Memory B cell (primary cell): ENCODE measurements at places on chromosomes 2 and 18.
A peak's percentile ranks its signal among the peaks of the same experiment; 100 is the strongest.

DNA sequence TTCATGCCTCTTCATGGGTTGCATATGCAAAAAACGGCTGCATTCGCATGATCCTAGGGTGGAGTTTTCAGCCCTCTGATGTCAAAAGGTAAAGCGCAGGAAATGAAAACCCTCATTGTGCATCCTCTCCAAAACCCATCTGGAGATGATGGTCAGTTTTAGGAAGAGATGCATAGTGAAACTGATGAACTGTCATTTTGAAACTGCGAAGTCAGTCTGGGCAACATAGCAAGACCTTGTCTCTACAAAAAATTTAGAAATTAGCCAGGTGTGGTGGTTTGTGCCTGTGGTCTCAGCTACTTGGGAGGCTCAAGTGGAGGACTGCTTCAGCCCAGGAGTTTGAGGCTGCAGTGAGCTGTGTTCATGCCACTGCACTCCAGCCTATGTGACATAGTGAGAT is 2.5 kb upstream of the TTLL4 start:
- no peak for DNase-seq

- DNase-seq = no peak
Observed at GRCh38 chr2:165237056-165237455, 2.2 kb upstream of the SCN2A start.

DNA sequence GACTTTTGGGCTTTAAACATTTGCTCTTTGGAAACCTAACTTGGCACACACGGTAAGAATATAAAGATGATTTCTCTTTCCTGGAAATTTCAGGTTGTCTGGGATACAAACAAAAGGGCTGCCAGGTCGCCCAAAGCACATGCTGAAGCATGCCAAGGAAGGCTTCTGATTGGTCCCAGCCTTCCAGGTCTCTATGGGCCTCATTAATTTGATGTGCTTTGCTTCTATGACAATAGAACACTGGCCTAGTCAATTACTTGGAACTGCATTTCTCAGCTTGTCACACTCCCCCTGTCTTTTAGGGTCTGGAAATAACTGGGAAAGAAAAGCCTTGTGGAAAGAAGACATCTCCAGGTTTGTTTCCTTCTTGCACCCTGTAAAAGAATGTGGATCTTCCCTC is 228.9 kb downstream of the ADCYAP1 start:
- DNase-seq = no peak

GRCh38 chr18:24372279-24372872 is 25.2 kb downstream of the OSBPL1A start:
- DNase-seq = no peak

- no peak for DNase-seq
Observed at GRCh38 chr2:48235076-48235475, 294.9 kb upstream of the STON1 start.

DNA sequence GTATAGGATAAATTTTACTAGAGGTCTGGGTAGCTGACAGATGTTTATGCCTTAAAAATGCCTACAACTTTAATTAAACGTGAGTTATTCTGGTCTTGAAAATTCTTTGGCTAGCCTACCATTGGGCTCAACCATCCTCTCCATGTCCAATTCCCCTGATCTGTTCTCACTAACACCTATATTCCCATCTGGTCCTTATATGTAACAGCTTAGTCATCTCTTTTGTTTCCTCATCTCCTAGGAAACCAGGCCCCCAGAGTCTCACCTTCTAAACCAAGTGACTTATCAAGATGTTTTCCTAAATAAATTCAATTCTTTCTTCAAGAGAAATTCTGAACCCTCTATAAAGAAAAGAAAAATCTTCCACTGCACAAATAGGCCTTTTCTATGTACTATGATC is 148.5 kb downstream of the TTC32 start:
- DNase-seq = no peak

GRCh38 chr2:162732946-162733698 is 105.4 kb downstream of the KCNH7 start:
- DNase-seq = no peak

GRCh38 chr2:233980955-233981561 is 63.9 kb downstream of the TRPM8 start:
- no peak for DNase-seq

DNA sequence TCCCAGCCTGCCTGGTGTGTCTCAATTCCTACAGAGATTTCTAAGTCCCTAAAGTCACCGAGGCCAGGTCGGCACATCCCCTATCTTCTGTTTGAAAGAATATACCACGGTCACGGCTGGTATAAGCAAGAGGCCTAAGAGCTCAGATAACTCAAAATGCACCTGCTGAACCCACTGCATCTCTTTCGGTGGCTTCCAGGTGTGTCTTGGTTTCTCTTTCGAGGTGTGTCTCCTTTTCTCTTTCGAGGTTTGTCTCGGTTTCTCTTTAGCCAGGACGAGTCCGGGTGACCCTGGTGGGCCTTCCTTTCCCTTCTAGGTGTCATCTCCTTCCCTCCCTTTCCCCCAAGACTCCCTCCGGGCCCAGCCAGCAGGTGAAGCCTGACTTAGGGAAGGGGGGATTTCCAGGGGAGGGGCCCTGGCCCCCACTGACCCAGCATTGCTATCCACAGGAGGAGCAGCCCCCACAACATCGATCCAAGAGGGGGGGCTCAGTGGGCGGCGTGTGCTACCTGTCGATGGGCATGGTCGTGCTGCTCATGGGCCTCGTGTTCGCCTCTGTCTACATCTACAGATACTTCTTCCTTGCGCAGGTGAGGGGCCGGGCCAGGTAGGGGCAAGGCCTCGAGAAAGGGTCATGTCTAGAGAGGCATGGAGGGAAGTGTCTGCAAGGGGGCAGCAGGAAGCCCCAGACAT is 8.4 kb downstream of the ITM2C start:
- peak; percentile 66 for DNase-seq

DNA sequence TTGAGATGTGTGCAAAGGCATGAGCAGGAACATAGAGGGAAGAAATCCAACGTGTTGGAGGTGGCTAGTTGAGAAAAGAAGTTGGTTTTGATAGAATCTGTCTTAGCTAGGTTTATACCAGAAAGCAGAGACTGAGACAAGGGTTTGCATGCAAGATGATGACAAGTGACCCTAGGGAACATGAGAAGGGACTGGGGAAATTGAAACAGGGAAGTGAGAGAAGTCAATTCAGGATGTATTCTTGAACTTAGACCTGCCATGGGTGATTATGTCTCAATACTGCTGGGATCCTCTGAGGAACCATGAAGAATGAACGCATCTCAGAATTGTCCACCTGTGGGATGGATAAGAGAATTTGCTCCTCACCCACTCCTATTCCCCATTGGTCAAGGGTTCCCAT is 20.5 kb downstream of the IL36A start:
- DNase-seq = no peak

DNA sequence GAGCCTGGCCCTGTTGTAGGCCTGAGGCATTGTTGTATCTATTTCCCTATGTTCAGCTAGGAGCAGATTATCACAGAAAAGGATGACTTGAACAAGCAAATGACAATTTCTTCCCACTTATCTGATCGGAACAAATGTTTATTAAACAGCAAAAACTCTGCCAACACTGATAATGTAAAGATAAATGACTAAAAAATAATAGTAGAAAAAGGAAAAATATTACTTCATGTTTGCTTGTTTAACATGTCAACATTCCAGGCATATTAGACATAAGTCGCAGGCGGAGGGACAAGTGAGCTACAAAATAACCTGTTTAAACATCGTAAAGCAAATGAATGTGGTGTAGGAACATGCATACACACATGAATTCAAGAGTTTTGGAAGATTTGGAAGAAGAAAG is 257.9 kb downstream of the TMX3 start:
- no peak for DNase-seq

- DNase-seq = no peak
Observed at GRCh38 chr18:59272891-59273758, at the start of gene RAX. Gene RAX, minus strand, starts transcription at chr18:59273454. Its CDS starts 248 bp downstream, at chr18:59273206.

- no peak for DNase-seq
Observed at GRCh38 chr2:112985090-112985489, 7.3 kb downstream of the IL36G start.

DNA sequence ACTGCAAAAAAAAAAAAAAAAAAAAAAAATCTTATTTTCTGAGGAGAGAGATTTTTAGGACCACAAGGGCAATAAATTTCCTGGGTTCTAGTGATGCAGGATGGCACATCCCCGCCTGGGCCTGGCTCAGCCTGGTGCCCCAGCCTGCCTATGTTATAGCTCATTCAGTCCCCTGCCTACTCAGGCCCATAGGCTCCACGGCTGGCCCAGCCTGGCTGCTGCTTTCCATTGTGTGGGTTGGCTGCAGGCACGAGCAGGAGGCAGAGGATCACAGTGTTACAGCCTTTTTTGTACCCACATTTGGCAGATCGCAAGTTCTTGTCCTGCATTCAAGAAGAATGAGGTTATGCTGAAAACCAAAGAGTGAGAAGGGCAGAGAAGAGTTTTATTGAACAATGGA is 2.8 kb upstream of the SULT6B1 start:
- DNase-seq = no peak
